Left renal pelvis (tissue), 4 donors: ENCODE measurements at places on chromosomes 5 and 9. TPM values are rescaled to one million over a fixed set of nuclear protein-coding genes. Genes with fewer than 3 reads are reported as not detected.

GRCh38 chr5:142425286-142426065 lies 100.7 kb upstream of the SPRY4 start:
- no peak for DNase-seq

GRCh38 chr9:618478-618877 lies 223.0 kb upstream of the DMRT1 start:
- no peak for DNase-seq

DNA sequence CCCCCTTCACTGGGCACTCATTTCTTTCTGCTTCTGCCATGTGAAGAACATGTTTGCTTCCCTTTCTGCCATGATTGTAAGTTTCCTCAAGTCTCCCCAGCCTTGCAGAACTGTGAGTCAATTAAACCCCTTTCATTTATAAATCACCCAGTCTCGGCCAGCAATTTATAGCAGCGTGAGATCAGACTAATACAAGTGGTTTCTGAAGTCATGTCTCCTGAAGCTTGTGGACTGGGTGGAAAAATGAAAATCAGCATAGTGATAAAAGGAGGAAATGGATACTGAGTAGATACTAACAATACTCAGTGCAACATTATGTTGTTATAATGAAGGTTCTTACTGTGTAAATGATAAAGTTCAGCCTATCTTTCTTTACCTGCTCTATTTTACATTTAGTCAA lies 35.1 kb downstream of the NNT start:
- DNase-seq = no peak

- no peak for DNase-seq
These were observed 24.8 kb downstream of the PPP3R2 start for GRCh38 chr9:101569741-101570501.

GRCh38 chr5:35408146-35408545 lies 177.9 kb upstream of the PRLR start:
- DNase-seq = no peak

RANBP17 gene
- polyA plus RNA-seq = 15.4 TPM

STRBP gene
- polyA plus RNA-seq = 19.3 TPM

C5orf58 gene
- not detected for polyA plus RNA-seq

PDE6A gene
- 0.11 TPM for polyA plus RNA-seq
